ENCODE measurements at places on chromosomes 6 and 20.

GRCh38 chr6:14380901-14381828, 263.6 kb downstream of the CD83 start:
- no peak for DNase-seq

DNA sequence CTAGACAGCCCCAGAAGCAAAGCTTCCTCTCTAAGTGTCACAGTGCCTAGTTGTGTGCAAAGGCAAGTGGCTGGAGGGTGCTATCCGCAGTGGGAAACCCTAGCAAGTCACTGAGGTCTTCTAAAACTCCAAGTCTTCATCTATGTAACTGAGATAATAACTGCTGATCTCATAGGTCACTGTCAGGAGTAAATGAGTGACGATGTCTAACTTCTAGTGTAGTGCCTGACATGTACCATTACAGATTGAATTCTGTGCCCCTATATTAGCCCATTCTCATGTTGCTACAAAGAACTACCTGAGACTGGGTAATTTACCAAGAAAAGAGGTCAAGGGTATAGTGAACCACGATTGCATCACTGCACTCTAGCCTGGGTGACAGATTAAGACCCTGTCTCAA, 253.5 kb upstream of the JARID2 start:
- no peak for DNase-seq

GRCh38 chr6:133198725-133199124, 42.4 kb upstream of the EYA4 start:
- no peak for DNase-seq

GRCh38 chr20:2599288-2600006, 53.0 kb upstream of the NOP56 start:
- no peak for DNase-seq

GRCh38 chr20:9022376-9022775, 46.5 kb upstream of the PLCB4 start:
- DNase-seq: no peak

Measured in kidney glomerular epithelial cell (primary cell).